Breast epithelium (tissue), 4 donors: ENCODE measurements at places on chromosomes 2 and 18. TPM values are rescaled to one million over a fixed set of nuclear protein-coding genes. Genes with fewer than 3 reads are reported as not detected.

GRCh38 chr2:102619414-102620319, at the start of gene SLC9A2:
TSS of gene SLC9A2 (plus strand) at chr2:102619553. CDS start at chr2:102619849, 296 bp downstream.
- no peak for DNase-seq

- no peak for DNase-seq
Observed at GRCh38 chr18:1840878-1841277, 730.4 kb downstream of the METTL4 start.

DNA sequence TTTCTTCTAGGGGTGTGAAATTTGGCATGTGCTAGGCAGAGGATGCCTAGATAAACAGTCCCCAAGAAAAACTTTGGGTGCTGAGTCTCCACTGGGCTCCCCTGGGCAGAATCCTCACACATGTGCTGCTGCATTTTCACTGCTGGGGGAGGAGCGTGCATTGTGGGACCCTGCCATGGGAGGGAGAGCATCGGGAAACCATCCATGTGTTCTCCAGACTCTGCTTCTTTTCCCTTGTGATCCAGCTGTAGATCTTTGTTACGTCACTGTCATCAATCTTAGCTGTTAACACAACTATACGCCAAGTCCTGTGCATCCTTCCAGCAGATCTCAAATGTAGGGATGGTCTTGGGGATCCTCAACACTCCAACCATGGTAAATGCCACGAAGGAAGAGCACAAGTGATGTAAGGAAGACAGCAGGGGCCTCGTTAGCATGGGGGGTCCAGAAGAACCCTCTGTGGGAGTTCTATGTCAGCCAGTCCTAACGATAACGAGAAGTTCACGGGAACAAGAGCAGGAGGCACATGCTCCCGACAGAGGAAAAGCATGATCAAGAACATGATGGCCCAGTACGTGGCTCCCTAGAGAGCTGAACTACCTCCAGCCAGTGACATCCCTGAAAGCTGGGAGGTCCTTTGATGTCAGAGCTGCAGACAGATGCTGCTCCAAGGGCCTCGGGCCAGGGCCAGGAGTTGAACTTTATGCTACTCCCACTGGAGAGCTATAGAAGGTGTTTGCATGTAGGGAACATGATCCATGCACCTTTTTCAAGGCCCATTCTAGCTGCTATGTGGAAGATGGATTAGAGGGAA, 41.1 kb upstream of the NPAS2 start:
- no peak for DNase-seq

The CCDC85A gene
- 7.5 TPM for total RNA-seq

The DSC3 gene
- total RNA-seq: 17.0 TPM

- DNase-seq: no peak
Observed at GRCh38 chr18:25145731-25146511, 206.0 kb downstream of the ZNF521 start.

- no peak for DNase-seq
Observed at GRCh38 chr2:96137321-96138178, 752 bp downstream of the ASTL start.

DNA sequence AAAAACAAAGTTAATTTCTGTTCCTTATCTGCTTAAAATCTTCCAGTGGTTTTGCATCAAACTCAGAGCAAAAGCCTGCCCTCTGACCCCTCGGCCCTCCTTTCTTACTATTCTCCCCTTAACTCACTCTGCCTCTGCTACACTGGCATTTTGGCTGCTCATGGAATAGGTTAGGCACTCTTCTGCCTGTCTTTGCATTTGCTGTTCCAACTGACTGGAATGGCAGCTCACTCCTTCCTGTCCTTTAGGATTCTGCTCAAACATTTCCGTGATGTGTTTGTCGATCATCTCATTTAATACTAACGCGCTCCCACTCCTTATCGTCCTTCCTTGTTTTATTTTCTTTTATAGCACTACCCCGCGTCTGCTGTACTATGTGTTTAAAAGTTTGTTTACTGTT, 815 bp downstream of the CEBPZ start:
- DNase-seq: no peak

DNA sequence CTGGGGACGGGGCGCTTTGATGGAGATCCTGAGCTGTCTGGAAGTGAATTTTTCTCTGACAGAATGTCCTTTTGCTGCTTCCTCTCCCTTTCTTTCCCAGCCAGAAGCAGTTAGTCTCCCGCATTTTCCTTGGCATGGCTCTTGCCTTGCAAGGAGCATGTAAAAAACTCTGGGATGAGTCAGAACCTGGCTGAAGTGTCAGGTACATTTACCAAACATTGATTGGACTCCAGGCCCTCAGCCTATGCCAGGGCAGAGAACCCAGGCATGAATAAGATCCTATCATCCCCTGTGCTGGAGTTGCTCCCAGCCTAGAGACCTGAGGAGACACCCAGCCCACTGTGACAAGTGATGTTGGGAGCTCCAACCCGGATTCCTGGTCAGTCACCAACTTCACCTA, 21.6 kb downstream of the STON1 start:
- no peak for DNase-seq

DNA sequence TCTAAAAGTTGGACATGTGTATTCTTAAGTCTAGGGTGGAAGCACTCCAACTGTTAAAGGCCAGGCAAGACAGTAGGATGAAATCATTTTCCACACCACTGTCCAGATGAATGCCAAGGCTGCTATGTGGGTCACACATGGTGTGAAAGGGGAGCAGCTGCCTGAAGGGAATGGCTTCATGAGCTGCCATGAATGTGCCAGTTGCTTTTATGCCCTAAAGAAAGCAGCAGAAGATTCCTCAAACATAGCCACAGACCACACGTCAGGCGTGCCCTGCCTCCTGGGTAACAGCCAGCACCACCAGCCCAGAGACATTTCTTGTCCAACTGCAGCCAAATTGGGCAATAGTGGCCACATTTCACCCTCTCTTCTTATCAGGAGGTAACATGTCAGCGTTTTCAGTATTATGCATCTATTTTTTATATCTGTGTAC, 130.2 kb downstream of the MTCL1 start:
- no peak for DNase-seq
